ENCODE measurements at places on chromosomes 5 and 9. TPM values are rescaled to one million over a fixed set of nuclear protein-coding genes. Genes with fewer than 3 reads are reported as not detected.

Gene C5orf58
- not detected for total RNA-seq

Gene TRIM7
- total RNA-seq: 2.9 TPM

Gene PCDHGC5
- total RNA-seq: 0.89 TPM

Gene ZDHHC11
- 1.3 TPM for total RNA-seq

Gene RAB3C
- total RNA-seq: not detected

Gene MAMDC2
- total RNA-seq: 12.2 TPM

Gene GRIN3A
- not detected for total RNA-seq

Gene ADGRD2
- total RNA-seq: not detected

Gene CSF1R
- 0.41 TPM for total RNA-seq

Gene TAS2R1
- total RNA-seq: not detected

Gene AHRR
- 2.6 TPM for total RNA-seq

Gene GABRP
- total RNA-seq: 0.14 TPM

DNA sequence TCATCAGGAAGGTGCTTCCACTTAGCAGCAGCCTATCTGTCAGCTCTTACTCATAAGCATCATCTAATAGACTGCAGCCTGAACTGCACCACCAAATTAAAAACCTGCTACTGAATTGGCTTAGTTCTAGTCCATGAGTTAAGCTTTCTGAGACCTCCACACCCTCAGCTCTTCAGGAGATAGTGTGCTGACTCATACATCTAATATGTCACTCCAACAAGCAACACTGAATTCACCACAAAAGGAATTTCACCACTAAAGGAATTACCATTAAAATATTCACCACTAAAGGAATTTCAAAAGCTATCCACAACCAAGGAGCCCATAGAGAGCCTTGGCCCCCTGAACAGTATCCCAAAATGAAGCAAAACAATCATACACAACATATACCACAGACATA, 418.5 kb upstream of the RORB start:
- peak; percentile 71 for DNase-seq

DNA sequence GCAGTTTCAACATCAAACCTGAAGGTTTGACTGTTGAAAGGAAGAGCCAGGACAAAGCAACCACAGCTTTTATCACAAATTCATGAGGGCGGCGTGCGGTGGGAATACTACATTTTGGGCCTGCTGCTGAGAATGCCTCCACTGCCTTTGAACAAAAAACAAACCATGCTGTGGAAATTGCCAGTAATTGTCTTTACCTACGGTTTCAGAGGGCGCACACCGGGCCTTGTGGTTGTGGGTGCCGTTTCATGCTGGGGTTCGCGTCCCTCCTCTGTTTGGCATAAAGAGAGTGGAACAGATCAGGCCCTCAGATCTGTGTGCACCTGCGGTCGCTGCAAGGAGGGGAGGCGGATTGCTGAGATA, 27.6 kb upstream of the TCF7 start:
- no peak for DNase-seq

- no peak for DNase-seq
Observed at GRCh38 chr5:43099640-43100039, 21.1 kb upstream of the ZNF131 start.

GRCh38 chr5:12920527-12920926, 1016.3 kb upstream of the CTNND2 start:
- DNase-seq: no peak

DNA sequence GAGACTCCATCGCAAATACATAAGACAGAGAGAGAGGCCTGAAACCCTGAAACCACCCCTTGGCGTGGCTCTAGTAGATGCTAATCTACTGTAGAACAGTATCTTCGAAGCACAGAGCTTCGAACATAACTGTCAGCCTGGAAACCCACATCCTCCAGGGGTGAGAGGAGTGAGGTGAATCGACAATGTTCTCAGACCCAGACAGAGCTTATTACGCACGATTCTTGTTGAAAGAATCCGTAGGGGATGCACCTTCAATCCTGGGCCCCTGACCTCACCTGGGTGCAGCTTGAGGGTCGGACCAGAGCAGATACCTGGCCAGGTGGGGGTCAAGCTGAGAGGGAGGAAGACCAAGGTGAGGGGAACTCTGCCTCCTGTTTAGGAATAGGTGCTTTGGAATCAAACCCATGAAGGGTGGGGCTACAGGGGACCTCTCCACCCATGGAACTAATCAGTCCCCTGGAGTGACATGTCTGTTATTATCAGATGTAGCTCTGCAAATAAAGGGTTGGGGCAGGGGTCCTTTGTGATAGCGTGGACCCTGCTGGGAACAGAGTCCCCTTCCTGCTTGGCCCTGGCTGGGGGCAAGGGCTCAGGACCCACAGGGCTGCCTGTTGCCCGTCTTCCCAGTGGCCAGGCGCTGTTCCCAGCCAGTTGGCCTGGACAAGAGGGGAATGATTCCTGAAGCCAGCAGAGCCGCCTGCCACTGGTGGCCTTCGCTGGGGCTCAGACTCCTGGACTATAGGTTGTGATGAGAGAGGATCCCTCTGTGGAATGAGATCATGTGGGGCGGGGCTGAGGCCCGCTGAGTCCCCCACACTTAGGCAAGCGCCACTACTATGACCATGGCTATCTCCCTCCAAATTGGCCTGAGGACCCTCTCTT, 41.2 kb downstream of the DBH start:
- DNase-seq: no peak

DNA sequence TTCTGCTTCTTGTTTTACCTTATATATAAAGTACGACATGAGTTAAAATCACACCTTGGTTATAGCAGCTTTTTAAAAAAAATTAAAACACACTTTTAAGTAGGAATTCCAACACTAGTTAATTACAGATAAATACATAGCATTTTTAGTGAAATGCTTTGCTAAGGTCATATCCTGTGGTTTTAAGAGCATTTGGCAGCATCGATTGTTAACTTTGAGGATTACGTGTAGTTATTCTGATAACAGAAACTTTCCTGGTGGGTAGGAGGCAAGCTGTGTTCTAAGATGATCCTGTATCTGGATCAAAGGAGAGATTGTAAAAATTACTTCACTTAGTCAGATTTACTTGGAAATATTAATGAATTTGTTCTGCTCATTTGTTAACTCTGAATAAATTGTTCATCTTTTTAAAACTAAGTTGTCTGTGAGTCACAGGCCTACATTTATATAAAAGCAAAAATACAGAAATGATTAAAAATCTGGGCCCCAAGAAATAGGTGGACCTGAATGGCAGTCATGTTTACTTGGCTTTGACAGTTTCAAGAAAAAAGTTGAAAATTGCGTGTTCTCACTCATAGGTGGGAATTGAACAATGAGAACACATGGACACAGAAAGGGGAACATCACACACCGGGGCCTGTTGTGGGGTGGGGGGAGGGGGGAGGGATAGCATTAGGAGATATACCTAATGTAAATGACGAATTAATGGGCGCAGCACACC, 58.3 kb downstream of the TRIO start:
- no peak for DNase-seq

DNA sequence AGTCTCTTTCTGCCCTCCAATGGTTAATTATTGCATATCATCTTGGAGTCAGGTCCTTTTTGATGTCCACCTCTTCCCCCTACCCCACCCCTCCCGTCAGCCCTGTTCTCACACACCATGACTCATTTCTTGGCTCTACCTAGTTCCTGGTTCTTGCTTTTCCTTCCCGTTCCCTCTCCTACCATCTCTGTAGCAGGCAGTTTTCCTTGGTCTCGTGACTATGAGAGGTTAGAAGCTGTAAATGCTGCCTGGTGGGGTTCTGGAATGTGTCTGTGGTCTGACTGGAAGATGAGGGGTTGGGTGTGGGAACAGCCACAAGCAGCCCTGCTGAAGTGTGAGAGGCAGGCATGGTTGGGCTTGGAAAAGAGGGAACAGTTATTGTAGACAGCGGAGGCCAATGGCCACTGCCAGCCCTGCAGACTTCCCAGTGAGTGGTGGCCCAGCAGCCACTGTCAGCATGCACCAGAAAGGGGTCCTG, 18.2 kb downstream of the SLC22A5 start:
- DNase-seq: peak; percentile 100

GRCh38 chr5:134124289-134125038, 10.0 kb downstream of the TCF7 start:
- no peak for DNase-seq

DNA sequence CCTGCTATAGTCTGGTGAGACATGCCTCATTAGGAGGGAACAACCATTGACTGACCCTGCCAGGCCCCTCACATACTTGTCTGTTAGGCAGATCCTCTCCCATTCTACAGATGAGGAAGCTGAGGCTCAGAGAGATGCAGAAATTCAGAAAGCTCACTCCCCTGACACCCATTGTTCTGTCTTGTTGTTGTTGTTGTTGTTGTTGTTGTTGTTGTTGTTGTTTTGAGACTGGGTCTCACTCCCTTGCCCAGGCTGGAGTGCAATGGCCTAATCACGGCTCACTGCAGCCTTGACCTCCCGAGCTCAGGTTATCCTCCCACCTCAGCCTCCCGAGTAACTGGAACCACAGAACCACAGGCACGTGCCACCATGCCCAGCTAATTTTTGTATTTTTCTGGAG, 13.1 kb upstream of the CFAP157 start:
- no peak for DNase-seq

DNA sequence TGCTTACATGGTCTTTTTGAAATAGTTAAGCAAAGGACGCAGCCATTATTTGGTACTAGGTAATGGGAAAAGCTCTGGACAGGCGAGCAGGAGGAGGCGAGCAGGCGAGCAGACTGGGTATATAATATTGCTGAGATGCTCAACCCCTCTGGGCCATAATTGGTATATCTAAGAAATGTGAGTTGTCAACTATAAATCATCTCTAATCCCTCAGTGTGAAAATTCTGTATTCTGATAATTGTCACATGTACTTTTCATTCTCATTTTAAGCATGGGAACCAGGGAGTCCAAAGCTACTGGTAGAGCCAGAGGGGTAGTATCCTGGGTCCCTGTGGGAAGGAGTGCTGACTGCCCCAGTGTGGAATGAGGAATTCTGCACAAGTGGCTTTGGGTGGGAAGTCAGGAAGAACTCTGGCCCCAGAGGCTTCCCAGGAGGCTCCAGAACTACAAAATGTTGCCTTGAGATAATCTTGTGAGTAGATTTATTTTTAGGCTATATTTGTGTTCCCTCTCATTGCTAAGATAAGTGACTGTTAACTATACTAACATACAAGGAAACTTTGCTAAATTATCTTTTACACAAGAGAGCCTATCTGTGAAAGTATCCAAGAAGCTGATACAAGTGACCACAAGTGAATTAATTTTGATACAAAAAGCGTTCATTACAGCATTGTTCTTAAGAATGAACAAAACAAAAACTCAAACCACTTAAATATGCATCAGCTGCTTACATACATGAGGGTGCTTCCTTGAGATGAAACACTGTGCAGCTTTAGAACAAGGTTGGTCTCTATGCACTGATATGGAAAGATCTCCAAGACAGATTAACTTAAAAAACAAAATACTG, 70.5 kb upstream of the TNFAIP8 start:
- DNase-seq: no peak

DNA sequence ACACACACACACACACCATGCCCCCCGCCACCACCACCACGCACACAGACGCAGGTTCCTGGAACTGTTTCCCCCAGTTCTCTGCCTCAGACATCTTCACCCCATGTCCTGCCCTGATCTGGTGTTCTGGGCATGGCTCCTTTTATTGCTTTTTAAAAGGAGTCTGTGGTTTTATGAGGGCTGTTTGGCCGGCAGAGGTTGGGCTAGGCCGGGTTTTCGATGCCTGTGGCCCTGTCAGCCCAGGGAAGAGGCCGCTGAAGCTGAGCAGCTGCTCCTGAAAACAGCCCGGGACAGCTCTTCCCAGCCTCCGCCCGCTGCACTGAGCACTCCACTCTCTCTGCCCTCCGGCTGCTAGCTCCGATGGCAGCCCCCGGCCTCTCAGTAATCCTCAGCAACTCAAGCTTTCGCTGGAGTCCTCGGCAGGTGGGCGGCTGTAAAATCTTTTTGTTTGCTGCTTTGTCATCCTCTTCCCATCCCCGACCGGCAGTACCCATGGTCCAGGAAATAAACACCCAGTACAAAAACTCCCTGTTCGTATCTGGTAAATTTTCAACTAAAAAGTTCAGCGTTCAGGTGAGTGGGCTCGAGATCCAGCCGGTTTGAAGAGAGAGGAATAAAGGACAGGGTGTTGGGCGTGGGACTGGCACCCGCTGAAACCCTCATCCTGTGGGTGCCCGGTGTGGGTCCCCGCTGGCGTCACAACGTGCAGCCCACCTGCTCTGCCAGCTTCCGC, 103.0 kb upstream of the ERCC6L2 start:
- DNase-seq: no peak

DNA sequence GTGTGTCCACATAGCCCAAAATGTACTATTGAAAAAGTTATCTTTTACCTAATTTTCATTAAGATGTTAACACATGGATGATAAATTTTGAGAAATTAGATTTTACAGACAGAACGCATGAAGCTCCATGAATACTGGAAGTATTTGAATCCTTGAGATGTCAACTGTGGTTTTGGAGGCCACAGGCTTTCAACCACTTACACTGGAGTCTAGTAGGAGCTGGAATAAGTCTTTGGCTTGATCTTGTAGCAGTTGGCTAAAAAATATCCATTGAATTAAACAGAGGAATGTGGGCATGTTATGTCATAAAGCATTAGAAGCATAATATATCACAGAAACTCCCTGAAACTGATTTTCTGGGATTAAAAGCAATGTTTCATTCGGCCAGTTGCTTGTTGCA, 52.9 kb downstream of the CAMK4 start:
- DNase-seq: no peak

- DNase-seq: no peak
Observed at GRCh38 chr5:53643445-53643844, 83.0 kb downstream of the NDUFS4 start.

GRCh38 chr5:19891658-19892057, 96.3 kb downstream of the CDH18 start:
- DNase-seq: no peak

DNA sequence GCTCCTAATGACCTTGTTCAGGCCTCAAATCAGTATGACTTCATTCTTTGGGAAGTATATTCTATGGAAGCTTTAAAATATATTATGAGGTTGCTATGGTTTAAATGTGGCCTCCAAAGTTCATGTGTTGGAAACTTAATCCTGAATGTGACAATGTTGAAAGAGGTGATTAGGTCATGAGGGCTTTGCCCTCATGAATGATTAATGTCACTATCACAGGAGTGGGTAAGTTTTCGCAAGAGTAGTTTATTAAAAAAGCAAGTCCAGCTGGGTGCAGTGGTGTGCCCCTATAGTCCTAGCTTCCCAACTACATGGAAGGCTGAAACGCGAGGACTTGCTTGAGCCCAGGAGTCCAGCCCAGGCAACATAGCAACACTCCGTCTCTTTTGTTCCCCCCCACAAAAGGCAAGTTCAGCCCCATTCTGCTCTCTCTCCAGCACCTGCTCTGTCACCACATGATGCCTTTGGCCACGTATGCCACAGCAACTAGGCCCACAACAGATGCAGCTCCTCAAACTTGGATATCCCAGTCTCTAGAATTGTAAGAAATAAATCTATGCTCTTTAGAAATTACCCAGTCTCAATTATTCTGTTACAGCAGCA, 105.3 kb downstream of the SIL1 start:
- DNase-seq: no peak

DNA sequence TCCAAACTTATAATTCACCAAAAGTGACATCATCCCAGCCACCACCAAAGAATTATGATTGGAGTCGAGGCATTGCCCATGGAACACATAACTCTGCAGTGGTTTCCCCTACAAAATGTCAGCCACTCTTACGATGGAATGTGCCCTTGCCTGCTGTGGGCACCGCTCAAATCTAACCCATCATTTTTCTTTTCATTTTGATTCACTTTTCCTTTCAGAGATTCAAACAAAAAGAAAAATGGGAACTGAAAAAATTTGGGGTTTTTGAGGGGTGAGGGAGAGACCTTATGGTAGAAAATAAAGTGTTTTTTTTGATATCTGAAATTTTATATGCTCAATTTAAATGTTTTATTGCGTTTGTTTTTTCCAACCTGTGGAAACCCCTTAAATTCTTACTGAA, 28.1 kb downstream of the SMARCA2 start:
- DNase-seq: no peak
